ENCODE measurements at places on chromosomes 11 and 22.
A peak's percentile ranks its signal among the peaks of the same experiment; 100 is the strongest.

DNA sequence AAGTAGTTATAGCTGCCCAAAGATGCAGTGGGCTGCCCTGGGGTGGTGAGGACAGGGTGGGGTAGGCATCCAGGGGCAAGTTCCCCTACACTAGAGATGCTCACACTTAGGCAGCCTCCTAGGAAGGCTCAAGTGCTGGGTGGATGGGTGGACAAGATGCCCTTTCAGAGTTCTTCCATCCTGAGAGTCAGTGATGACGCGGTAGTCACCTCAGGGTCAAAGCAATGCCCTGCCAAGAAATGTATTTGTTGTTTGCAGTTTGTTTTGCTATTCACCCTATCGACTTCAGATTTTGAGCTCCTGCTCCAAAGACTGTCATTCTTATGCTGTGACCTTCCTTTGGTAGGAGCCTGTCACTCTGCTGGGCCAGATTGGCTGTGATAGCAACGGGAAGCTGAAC lies 18.9 kb downstream of the POLA2 start:
- DNase-seq, result no peak

DNA sequence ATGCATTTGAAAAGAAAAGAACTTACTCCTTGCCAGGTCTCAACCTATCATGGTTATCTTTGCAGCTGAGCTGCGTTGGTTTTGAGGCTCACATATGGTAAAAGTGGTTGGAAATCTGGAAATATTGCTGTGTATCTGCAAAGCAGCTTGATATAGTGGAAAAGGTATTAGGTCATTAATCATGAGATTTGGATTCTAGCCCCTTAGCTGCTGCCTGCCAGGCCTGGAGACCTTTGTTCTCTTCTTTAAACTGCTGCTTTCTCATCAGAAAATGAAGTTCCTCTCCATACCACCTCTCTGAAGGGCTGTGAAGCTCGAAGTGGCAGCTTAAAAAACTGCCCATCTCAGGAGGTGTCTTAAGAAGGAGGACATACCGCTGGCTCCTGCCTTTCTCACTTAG lies 5.7 kb downstream of the PPARA start:
- no peak for DNase-seq

GRCh38 chr11:72710278-72710677 lies 36.1 kb upstream of the PDE2A start:
- DNase-seq, result no peak

GRCh38 chr11:132379540-132379939 lies 1009.1 kb downstream of the NTM start:
- DNase-seq, result no peak

GRCh38 chr11:11155962-11156815 lies 196.9 kb downstream of the CSNK2A3 start:
- DNase-seq, result no peak

DNA sequence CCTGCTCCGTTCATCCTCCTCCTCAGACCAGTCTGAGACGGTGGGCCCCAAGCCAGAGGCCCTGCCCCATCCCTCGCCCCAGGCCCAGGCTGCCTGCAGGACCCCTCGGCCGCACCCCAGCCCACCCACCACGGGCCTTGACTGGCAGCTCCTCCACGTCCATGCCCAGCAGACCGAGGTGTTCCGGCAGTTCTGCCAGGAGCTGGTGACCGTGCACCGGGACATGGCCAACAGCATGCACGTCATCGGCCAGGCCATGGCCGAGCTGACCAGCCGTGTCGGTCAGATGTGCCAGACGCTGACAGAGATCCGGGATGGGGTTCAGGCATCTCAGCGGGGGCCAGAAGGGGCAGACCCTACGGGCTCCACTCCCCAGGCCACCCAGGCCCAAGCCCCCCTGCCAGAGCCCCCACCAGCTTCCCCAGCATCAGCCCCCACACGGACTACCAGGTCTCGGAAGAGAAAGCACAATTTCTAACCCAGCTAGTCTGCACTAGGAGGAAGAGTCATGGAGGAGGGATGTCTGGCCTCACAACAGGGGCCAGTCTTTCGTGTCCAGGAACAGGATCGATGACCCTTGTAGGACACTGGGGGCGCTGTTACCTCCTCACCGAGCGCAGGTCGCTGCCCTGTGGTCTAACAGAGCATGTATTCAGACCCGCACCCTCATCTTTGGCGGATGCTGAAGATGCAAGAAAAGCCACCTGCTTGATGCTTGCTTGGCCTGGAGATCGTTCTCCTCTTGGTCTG lies 66.3 kb downstream of the PRDM11 start:
- DNase-seq, result no peak

- DNase-seq, result no peak
Observed at GRCh38 chr22:27982630-27983180, 63.6 kb upstream of the PITPNB start.

GRCh38 chr11:108307751-108308150 lies 84.9 kb downstream of the ATM start:
- no peak for DNase-seq

DNA sequence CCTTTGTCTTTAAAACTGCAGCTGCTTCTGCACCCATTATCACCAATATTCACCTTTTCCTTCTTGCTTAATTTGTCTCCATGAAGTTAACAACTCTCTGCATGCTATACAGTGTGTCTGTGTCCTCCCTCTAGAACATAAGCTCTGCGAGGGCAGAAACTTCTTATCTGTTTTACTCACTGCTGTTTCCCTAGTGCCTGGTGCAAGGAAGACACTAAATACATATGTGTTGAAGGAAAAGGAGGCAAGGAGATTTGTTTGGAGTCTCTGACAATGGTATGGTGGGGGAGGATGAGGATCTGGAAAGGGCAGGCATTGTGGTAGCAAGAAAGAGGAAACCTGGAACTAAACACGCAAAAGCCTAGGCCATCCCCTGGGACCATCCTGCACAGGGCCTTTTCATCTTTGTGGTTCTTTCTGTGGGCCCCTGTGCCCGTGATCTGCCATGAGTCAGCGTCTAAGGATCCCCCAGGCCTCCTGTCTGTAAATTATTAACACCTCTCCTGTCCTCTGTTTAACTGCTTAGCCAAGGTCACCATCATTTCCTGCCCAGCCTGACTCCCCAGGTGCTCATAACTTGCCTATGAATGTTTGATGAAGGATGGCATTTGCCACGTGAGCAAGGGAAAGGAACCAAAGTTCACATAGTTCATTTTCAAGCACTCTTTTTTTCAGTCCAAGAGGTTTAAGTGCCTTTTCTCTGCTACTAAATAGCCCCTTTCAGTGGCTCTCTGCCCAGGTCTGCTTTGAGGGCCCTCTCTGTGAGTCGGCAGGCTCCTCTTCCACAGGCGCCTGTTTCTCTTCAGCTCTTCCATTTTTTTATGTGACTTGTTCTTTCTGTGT lies 131.1 kb downstream of the RASSF10 start:
- peak; percentile 85 for DNase-seq

- no peak for DNase-seq
Observed at GRCh38 chr11:110311783-110312579, 15.6 kb upstream of the RDX start.

- no peak for DNase-seq
Observed at GRCh38 chr11:48036011-48036410, 55.7 kb downstream of the PTPRJ start.

DNA sequence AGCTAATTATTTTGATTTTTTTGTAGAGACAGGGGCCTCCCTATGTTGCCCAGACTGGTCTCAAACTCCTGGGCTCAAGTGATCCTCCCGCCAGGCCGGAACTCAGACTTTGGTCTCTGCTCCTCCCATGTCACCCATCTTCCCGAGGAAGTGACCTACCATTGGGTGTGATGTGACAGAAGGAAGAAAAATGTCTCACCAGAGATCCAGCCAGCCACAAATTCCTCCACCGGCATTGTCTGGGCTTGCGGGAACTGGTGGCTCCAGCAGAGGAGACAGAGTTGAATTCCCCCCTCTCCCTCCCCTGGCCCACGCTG lies 772 bp downstream of the SLC25A45 start:
- DNase-seq, result no peak

GRCh38 chr11:115170133-115170815 lies 333.9 kb downstream of the CADM1 start:
- peak; percentile 14 for DNase-seq

DNA sequence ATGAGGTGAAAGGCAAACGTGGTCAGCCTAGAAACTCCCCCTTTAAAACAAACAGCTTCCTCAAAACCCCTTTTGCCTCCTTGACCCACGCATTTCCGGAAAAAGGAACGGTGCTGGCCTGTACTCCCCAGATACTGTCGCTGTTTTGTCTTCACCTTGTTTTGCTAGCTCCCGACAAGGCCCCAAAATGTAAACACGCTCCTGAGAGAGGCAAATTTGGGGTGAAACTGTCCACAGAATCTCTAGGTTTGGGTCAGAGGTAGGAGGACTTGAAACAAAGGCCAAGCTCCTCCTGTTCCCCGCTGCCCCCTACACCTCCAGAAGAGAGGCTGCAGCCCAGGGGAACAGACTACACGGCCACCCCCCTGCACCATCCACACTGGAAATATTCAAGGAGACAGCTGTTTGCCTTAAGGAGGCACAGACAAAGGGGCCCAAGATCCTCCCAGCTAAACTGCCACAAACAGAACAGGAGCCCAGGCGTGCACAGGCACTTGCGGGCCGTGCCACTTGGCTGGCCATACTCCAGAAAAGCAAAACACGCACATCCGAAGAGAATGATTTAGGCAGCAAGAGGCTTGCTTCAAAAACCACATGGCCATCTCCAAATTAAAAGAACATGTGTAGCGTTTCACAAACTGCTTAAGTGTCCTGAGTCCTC lies 160.5 kb upstream of the GRK3 start:
- peak; percentile 15 for DNase-seq

DNA sequence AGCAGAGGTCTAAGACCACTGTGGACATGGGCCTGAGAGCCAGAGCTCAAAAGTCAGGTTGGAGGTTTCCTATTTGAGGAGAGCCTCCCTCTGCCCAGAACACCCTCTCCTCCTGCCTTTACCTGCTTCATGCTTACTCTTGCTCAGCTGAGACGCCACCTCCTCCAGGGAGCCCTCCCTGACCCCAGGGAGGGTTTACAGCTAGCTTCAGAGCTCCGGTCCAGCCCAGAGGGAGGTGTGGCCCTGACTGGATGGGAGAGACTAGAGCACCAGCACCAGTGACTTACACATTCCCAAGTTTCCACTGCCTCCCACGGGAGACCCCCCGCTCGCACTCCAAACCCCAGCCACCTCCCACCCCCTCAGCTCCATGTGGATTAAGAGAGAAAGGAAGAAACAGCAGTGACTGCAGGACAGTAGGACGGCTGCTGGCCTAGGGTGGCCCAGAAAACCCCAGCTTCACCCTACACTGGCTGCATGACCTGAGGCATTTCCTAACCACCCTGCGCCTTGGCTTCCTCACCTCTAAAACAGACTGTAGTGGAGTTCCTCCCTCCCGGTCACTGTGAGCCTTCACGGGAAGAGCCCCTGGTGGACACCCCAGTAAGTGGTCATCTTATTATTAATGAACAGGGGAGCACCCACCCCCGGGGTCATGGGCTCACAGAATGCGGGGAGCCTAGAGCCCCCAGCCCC lies 24.5 kb upstream of the PDGFB start:
- DNase-seq, result no peak

DNA sequence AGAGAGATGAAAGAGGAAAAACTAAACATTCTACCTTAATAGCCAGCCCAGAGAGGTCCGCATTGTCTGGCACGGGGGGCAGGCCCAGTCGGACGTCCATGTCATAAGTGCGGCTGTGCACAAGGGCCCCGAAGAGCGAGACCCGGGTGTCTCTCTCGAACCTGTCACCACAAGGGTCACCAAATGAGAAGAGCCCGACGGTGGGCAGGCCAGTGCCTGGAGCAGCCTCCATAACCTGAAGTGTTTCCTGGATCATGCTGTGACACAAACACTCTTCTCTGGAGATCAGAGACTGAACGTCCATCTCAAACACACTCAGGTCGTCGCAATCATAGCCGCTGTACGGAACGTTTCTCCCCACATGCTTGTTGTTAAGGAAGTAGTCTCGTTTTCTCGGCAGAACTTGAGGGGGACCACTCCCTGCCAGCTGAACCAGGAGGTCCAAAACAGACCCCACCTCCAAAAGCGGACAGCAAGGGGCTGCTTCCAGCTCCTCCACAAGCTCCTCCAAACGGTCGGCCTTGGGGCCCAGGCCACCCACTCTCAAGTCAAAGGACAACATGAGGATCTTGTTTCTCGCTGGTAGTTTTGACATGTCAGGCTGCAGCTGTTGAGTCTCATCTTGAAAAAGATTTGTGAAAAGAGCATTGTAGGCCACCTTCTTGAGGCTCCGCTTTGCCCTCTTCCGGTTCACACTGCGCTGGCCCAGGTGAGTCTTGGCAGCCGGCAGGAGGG lies 971 bp downstream of the TUBGCP6 start:
- no peak for DNase-seq

- DNase-seq, result no peak
Observed at GRCh38 chr11:60018058-60018457, 1.1 kb downstream of the OOSP4B start.

DNA sequence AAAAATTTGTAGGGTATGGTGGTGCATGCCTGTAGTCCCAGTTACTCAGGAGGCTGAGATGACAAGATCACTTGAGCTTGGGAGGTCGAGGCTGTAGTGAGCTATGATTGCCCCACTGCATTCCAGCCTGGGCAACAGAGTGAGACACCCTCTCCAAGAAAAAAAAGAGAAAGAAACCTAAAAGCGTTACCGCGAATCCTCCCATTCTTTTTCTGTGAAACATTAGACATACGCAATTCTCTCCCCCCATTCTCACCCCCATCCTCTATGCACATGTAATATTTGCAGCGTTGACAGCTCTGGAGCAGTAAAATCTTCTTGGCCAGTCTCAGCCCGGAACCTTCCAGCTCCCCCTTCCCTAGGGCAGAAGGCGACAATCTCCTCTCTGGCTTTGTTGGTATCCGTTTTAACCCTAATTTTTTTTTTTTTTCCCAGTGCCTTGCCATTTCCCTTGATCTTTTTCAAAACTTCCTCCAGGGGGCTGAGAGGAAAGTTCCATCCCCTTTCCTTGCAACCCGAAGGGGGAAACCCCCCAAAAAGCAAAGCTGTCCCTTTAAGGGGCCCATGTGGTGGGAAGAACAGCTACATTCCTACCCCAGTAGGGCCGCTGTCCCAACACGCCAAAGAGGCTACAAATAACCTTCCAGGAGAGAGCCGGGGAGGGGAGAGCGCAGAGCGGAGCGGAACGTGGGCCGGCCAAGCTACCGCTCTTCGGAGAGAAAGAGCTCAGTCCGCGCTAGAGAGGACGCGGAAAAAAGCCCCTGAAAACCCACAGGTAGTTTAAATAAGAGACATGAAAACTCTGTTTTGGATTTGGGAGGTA lies 1.9 kb downstream of the LRP4 start:
- peak; percentile 31 for DNase-seq

GRCh38 chr22:49037701-49038245 lies 789.9 kb downstream of the BRD1 start:
- no peak for DNase-seq

- no peak for DNase-seq
Observed at GRCh38 chr11:133383689-133384088, 148.6 kb downstream of the OPCML start.
